ENCODE measurements at places on chromosomes 12 and 14.
A peak's percentile ranks its signal among the peaks of the same experiment; 100 is the strongest.

DNA sequence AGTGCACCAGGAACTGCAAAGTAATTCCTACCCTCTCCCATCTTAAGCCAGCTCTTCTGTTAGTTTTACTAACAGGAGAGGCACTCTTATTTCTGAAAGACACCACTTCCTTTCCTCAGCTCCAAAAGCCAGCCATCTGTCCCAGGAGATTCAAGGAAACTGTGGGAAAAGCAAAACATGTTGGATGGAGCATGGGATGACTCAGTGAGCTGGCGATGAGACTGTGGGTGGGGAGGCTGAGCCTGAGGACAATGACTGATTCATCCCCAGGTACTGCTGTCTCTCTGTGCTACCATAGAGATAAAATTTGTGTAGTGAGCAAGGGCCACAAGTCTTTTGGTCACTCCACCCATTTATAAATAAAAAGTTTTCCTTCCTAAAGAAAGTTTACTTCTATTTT is 141.4 kb downstream of the MYRFL start:
- no peak for DNase-seq

- DNase-seq, result no peak
Measured at GRCh38 chr14:38391334-38391733, 135.4 kb upstream of the CLEC14A start.

GRCh38 chr12:104870797-104871196 is 87.3 kb downstream of the SLC41A2 start:
- no peak for DNase-seq

DNA sequence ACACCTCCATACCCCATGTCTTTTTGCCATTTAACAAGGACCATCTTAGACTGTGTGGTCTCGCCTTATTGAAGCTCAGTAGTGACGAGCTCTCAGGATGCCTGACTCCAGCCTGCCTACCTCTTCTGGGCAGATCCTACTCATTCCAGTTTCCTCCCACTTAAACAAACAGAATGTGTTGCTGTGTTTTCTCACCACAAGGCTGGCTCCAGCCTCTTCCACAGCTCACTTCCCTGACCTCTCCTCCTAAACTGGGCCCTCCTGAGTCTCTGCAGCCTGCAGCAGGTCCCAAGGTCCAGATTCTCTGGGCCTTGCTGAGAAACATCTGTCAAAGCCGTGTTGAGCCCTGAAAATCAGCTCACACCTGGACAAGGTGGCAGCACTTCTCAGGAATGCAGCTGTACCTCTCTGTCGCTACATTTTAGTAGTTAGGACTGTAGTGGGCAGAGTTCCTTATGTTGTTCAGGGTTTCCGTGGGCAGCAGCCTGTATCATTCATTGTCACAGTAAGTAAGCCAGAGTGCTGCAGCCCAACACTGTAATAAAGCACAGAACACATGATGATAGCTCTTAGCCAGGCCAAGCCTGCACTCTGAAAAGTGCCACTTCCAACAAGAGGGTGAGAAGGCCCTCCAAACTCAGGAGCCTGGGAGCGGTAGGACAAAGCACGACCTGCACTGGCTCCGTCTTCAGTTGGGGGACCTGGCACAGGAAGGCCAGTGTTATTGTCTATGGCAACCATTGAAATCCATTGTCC is 68.5 kb downstream of the NKX2-1 start:
- DNase-seq, result no peak

DNA sequence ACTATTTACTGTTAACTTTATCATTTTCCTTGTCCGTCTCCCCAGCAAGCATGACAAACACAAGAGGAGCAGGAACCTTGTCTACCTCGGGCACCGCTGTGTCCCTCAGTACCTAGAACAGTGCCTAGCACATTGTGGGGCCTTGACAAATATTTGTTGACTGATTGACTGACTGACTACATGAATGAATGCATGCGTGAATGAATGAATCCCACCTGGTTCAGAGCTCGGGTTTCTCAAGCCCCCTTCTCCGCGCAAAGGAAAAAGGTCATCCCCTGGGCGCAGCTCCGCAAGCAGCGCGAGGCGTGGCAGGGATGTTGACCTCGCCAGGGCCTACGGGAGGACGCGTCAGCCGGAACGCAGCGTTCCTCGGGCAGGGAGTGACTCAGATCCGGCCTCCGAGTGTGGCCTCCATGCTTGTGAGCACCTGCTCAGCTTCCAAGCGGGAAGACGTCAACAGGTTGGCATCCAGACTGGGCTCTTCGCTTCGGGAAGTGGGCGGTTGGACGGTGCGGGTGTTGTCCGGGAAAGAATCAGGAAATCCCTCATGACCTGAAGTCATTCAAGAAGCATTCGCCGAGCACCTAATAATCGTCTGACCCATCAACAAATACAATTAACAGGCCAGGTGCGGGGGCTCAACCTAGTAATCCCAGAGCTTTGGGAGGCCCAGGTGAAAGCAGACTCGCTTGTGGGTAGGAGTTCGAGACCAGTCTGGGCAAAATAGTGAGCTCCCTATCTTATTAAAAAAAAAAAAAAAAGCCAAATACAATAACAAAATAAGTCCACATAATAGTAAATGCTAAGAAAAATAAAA is 13.9 kb upstream of the UBC start:
- DNase-seq, result peak; percentile 61

GRCh38 chr14:36659010-36659821 is 2.4 kb upstream of the PAX9 start:
- DNase-seq, result no peak

DNA sequence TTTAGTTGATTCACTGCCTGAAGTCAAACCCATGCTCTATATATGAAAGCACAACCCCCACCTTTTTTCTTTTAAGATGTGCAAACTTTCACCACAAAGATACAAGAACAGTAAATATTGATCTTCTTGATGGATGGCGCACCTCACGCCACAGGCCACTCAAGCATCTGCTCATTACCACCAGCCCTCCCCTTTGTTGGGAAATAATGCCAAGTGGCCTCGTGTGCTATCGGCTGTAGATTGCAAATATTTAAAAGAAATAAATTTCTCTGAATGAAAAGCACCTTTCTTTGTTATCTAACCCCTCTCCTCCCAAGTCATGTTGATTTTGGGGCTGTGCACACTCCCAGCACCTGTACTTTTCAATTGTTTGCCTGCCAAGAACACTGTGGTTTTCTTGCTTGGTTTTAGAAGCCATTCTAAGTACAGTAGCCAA is 122.7 kb downstream of the C12orf42 start:
- DNase-seq, result no peak

DNA sequence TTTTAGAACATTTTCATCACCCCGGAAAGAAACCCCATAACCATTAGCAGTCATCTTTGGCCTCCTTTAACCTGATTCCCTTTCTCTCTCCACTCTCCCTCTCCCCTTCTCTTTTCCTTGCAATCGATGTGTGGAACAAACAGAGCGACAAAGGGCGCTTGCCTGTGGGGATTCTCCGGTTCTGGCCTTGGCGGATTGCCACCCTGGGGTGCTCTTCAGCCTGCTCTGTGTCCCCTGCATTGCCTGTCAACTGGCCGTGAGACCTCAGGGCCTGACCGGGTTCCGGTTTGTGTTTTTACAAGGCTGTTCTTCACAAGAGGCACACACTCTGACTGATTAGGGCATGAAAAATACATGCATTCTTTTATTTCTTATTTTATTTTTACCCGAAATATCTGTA is 27.8 kb downstream of the LRTM2 start:
- DNase-seq, result no peak

GRCh38 chr14:97414718-97415098 is 617.5 kb downstream of the VRK1 start:
- no peak for DNase-seq

DNA sequence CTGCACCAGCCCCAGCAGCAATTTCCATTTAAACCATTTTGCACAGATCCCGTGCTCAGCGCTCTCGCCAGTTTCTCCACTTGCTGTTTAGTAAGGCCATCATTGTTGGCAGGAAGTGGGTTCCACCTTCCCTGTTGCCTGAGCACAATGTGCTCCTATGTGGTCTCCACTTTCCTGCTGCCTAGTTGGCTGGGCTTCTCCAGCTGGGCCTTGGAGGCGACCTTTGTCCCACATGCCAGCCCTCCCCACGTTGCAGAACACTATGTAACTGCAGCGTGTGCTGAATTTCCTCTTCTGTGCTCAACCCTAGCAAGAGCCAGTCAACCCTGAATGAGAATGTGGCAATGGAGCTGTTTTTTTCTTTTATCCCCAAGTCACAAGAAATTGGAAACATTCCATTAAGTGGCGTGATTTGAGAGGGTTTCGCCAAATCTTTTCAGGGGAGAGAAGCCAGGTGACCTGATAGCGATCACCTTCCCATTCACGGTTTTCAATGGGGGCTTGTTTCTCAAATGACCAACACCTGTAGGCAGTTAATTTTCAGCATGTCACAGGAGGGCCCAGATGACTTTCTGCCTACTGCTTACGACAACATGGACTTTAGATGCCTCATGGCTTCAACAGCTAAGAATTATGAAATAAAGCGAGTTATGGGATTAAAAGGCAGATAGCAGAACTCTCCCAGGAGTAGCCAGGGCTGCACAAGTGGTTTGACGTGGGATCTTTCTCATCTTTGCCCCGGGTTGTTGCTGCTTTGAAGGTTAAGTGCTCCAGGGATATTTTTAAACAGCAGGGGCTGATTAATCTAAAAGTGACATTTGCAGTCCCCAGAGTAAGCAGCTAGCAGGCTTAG is at the start of gene ACACB:
Gene ACACB (plus strand): TSS at position 830 of the 853 bp plus-strand sequence. CDS start 22,819 bp downstream, outside the sequence.
- no peak for DNase-seq

DNA sequence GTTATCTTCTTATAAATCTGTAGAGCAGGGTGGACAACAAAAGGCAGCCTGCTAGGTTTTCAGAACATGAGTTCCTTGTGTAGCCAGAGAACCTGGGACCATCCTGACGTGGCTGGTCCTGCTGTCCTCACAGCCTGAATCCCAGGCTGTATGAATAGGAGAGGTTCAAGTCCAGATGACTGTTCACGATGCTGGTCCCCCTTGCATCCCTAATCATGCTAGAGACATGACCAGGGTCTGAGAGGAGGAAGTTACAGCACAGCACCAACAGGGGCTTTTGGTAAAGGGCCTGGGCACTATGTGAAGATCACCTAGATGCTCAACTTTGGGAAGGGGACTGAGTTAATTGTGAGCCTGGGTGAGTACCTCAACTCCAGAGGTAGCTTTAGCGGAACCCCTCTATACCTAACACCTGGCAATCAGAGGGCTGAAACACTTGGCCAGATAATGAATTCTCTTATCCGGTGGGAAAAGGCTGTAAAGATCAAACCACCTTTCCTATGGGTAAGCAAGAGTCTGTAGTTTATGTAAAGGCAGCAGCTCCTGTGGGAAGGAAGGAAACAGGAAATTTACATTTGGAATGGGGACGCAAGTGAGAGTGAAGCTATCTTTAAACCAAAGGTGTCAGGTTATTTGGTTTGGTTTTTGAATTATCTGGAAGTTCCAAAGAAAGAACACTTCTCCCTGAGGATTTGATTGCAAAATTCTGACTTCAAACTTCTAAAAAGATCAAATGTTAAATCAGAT is 112.8 kb downstream of the DAD1 start:
- DNase-seq, result no peak

DNA sequence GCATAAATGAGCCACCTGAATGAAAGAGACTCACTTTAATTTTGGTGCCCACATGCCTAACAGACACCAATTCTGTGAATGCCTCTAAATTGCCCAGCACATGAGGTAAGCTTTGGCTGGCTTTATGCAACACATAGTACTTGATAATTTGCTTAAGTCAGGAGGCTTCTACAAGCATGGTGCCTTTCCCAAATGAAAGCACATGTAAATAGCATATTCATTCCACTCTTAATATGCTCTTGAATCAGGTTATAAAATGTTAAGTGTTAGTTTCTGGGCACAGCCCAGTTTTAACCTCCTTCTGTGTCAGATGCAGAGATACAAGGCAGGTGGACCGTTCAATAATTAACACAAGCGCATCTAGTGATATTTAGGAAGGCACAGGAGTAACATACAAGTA is 15.6 kb downstream of the TMCC3 start:
- no peak for DNase-seq

DNA sequence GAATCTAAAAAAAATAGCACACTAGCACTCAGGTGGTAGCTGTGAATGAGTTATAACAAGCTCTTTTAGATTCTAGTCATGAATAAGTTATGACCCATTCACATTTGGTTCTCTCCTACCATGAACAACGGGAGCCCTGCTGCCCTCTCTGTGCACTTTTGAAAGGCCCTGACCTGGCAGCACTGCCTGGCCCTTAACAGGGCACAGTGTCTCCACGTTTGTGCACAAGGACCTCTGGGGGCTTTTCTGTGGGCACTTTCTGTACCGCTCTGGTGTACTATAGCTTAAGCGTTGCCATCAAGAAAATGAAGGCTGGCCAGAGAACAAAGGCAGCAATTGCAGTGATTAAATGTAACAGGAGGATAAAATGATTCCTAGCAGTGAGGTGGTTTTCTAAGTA is 21.2 kb downstream of the CCDC92 start:
- DNase-seq, result no peak

- DNase-seq, result no peak
Measured at GRCh38 chr12:71075743-71076142, 82.1 kb downstream of the TSPAN8 start.

DNA sequence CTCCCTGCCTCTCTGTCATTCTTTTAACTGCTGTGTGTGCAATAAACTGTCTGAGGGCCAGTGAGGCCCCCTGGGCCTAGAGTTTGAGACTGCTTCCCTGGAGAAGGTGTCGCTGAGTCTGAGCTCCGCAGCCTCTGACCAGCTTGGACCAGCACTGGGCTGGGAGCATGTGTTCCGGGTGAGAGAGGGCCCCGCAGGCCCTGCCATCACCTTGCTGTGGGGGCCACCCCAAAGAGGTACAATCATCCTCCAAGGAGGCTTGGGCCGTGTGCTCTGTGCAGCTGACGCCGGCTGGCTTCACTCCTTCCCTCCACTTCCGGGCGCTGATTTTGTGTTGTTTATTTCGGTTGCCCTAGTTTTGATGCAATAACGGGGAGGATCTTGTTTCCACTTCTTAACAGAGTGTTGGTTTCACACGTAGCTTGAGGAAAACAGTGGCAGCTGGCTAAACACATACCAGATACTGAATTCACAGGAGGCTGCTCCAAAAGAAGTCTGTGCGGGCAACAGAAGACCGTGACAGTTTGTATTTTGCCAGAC is 121.6 kb downstream of the TMEM132C start:
- DNase-seq, result no peak

DNA sequence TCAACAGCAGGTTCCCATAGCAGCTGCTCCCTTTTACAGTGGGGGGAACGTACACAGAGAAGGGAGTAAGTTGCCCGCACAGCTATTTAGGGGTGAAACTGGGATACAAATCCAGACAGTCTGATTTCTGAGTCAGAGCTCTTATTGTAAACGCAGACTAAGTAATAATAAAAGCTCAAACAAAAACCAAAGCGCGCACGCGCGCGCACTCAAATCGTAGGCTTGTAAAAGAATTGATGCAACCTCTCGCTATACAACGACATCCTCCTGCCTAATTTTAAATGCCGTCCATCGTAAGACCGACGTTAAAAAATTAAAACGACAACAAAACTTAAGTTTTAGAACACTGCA is 747 bp upstream of the DACT1 start:
- DNase-seq, result peak; percentile 25
